NCI-H1930 (cell line): ENCODE measurements at places on chromosomes 11 and 22.

- DNase-seq: no peak
Measured at GRCh38 chr11:75320643-75321042, 30.8 kb downstream of the ARRB1 start.

DNA sequence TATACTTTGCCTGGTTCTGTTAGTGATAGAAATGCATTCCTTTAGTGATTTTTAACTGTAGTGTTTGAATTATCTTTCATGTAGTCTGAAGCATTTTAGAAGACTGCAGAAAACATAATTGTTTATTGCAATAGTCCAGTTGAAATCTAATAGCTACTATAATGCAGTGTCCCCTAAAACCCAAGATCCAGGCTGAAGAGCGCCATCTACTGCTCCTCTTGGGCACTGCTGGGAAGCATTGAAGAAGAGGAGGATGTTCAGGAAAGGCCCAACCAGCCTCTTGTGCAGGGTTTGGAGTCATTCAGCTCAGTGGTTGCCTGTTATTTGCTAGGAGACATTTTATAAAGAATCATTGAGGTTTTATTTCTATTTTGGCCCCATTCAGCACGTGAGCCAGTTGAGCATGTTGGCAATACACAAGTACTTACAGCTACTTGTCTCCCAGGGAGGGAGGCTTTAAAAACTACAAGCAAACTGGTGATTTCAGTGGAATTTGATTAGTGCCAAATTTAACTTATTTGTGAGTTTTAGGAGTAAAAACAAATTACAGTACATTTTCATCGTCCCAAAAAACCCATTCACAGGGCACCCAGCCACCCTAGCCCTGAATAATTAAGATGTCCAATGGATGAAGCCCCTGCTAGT is 74.9 kb upstream of the HORMAD2 start:
- peak; percentile 22 for DNase-seq

- no peak for DNase-seq
Measured at GRCh38 chr11:132714859-132715440, 817.4 kb downstream of the OPCML start.

DNA sequence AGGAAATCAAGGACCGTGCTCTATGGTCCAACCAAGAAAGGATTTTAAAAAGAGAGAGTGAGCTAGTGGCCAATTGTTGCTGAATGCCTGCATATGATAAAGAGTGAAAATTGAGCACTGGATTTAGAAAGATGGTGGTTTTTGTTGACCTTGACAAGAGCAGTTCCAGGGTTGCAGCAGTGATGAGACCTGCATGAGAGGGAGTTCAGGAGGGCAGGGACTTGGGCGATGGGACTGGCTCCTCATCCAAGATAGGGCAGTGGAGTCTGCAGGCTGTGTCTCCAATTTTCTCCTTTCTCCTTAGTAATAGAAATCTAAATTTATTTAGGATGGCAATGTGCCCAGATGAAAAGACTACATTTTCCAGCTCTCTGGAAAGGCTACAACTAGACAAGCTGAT is 94.0 kb upstream of the B3GAT1 start:
- no peak for DNase-seq

- peak; percentile 63 for DNase-seq
Measured at GRCh38 chr11:128179039-128179438, 408.3 kb downstream of the ETS1 start.

GRCh38 chr11:71281831-71282230 is 29.5 kb upstream of the SHANK2 start:
- no peak for DNase-seq

GRCh38 chr11:130304651-130305050 is 10.1 kb downstream of the ZBTB44 start:
- no peak for DNase-seq

DNA sequence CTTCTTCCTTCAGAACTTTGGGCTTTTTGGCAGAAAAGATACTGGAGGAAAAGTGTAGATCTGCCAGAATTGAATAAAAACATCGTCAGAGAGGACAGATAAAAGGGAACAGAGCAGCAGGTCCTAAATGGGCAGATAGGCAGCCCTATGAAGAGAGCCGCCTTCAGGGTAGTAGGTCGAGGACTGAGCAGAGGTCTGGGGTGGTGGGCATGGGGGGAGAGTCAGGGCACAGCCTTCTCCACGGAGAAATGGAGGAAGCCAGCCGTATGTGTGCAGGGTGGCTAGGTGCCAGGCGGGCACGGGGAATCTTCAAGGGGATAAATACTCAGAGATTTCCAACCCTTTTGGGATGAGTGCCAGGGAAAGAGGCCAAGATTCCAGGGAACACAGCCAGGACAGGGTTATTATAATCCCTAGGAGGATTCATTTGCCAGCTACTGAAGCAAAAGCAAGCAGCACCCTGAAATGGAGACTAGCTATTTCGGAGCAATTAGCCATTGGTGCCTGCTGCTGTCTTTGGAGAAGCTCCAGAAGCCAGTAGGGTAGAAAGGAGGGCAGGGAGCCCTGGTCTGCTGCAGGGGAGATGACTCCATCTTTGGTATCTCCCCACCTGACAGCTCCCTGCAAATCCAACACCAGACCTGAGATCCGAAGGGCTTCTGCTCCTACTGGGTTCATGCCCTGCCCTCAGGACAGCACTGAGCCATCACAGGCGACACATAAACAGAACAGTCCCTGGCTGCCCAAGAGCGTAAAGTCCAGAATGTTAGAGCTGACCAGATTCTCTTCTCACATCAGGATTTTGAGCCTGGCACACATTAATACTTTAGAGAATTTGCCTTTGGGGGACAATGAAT is 174.5 kb upstream of the NTM start:
- no peak for DNase-seq

- DNase-seq: peak; percentile 40
Measured at GRCh38 chr11:104343578-104343977, 179.6 kb upstream of the PDGFD start.

- no peak for DNase-seq
Measured at GRCh38 chr11:115644856-115645255, 140.6 kb upstream of the CADM1 start.

DNA sequence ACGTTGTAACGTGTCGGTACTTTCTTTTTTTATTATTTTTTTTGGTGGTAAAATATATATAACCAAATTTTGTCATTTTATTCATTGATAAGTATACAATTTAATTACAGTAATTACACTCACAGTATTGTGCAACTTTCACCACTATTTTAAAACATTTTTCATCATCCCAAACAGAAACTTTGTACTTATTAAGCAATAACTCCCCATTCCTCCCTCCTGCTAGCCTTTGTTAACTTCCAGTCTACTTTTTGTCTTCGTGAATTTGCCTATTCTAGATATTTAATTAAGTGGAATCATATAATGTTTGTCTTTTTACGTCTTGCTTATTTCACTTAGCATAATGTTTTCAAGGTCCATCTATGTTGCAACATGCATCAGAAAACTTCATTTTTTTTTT is 58.5 kb downstream of the STIM1 start:
- no peak for DNase-seq

GRCh38 chr11:112504056-112504455 is 243.4 kb upstream of the PLET1 start:
- DNase-seq: no peak

- no peak for DNase-seq
Measured at GRCh38 chr11:95134491-95134890, 44.8 kb downstream of the ENDOD1 start.

DNA sequence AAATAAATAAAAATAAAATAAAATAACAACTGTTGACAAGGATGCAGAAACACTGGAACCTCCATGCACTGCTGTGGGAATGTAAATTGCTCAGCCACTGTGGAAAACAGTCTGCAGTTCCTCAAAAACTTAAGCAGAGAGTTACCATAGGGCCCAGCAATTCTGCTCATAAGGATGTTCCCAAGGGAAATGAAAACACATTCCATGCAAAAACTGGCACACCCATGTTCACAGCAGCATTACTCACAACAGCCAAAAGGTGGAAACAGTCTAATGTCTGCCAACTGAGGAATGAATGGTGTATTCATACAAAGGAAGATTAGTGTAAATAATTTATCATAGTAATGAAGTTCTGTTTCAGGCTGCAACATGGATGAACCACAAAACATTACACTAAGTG is 3.2 kb upstream of the KRTAP5-10 start:
- DNase-seq: no peak

DNA sequence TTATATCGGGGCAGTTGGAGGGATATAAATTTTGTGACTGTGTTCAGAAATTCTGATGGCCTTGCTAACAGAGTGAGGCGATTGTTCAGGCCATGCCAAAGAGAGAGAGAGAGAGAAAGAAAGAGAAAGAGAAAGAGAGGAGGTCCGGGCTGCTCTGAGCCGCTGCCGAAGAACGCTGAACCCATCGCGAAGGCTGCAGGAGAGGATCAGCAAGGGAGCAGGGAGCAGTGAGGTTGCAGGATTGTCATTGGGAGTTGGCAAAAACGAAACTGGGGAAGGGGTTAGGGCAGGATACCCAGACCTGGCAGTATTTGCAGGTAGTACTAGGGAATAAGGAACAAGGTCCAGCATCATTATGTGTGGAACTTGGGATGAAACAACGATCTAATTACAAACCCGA is 537.1 kb downstream of the INSC start:
- DNase-seq: no peak

DNA sequence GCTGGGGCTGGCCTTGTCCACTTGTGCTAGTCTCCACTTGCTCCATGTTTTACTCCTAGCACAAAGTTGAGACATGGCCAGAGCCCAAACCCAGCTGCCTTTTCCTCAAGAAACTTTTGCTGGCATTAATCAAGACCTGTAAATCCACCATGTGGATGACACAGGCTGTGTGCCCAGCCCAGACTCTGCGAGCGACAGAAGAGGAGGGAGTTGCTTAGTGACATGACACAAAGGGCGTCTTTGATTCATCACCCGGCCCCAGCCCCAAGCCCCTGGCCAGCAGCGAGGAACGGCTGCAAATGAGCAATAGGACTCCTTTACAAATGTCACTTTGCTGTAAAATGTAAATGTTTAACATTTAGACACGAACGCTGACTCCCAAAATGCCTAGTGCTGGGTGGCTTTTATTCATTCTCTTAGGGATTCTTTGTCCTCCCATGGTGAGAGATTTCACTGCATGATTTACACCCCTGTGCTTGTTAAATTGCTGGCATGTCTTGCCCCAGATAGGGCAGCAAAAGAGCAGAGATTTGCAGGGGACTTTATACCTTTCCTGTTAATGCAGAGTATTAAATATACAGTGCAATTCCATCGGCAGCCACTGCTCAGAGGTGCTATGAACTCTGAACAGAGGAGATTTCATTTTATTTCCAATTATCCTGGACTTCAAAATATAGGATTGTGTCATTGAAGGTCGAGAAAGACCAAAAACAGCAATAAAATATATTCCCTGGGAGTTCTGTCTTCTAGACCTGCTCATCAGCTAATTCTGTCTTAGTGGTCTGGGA is 263.6 kb upstream of the NCAM1 start:
- DNase-seq: no peak

- DNase-seq: no peak
Measured at GRCh38 chr22:32411402-32411801, 645 bp downstream of the RTCB start.

- DNase-seq: no peak
Measured at GRCh38 chr11:11944444-11944843, 64.0 kb downstream of the DKK3 start.

GRCh38 chr11:30165652-30166051 is 65.2 kb upstream of the FSHB start:
- DNase-seq: no peak

DNA sequence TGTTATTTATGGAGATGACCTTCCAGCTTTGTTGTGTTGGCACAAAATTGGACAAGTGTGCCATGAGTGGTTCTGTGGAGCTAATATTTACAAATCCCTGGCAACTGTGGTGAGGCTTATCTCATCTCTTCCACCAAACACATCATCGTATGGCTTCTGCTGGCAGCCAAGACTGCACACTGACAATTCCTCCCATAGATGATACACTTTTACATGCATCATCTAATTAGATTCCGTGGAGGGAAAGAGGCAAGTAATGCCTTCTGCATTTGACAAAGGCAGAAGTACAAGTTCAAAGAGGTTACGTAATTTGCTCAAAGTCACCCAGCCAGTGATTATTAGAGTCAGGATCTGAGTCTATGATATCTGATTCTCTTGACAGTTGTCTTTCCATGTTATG is 62.7 kb upstream of the KIRREL3 start:
- DNase-seq: no peak

- DNase-seq: no peak
Measured at GRCh38 chr11:64800303-64801157, 2.5 kb downstream of the MAP4K2 start.

- DNase-seq: peak; percentile 85
Measured at GRCh38 chr11:122920579-122920978, 38.0 kb downstream of the JHY start.

DNA sequence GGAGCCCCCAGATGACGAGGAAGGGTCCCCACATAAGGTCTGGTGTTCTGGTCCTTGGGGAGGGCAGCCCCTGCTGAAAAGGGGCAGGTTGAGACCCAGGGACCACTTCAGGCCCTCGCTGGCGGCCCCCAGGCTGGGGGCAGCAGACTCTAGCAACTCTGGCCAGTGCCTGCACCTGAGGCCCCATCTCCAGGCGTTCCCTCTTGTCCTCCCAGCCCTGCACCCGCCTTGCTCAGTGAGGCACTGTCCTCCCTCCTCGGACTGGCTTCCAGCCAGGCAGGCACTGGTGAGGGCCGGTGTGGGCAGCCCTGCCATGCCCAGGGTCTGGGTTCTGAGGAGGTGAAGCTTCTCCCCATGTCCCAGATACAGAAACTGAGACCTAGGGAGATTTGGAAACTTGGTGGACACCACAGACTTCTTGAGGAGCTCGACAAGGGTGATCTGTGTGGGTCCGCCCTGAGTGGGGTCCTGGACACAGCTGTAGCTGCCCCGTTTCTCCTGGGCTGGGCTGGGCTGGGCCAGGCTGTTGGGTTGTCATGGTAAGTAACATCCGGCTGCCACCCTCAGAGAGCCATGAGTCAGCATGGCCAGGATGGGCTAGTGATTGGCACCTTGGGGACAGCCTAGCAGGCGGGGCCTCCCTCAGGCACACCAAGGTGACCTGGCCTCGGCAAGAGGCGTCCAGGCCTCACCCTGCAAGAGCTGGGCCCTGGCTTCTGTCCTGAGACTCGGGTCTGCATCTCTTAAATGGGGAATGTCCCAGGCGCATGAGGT is 11.1 kb upstream of the PHLDA2 start:
- no peak for DNase-seq
